ENCODE measurements at places on chromosomes 13 and 19.

DNA sequence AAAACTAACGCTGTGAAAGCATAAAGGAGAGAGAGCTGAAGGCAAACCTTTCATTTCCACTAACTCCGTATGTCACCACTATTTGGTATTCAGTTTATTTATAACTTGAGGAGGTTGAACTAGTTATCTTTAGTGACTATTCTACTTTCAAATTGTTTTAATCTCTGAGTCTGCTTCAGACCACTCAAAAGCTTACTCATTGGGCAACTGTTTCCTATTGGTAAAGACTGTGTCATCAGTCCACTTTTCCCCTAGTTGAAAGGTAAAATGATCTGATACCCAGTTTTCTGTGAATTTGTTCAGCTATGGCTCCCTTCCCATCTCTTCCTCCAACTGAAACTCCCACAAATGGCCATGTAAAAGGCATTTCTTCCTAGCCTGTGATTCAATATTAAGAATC is 39.1 kb downstream of the TEX26 start:
- DNase-seq: no peak

GRCh38 chr13:67827992-67828391 is 597.9 kb upstream of the PCDH9 start:
- no peak for DNase-seq

DNA sequence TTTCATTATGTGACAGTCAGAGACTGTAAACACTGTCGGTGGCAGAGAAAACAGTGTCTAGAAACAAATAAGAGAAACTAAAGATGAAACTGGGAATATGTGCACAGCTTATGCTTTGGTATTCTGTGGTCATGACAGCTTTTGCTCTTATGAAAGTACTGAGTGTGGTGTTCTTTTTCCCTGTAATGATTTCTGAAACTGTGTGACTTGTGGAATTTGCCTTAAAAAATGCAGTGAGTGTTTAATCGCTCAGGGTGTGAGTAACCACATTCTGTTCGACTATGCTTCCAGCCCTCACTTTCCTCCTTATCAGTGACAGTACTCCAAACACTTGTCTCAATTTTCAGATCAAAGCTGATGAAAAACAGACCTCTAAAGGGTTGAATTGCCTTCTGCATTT is 66.9 kb upstream of the DIAPH3 start:
- no peak for DNase-seq

DNA sequence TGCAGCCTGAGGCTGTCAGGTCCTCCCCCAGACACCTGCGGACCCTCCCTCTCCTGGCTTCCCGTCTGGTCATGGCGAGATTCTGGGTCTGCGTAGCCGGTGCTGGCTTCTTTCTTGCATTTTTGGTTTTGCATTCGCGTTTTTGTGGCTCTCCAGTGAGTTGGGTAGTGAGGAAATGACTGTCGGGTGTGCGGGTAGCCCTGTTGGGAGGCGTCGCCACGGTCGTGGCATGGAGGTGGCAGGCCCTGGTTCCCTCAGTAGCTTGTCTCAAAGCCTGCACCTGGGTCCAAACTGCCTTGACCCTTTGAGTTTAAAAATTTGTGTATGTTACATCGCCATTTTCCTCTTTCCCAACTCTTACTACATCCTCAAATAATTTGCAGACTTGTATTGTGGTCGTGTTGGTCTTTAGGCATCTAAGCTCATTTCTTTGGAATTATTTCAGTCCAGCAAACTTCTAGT is 344 bp downstream of the NHLRC3 start:
- no peak for DNase-seq

- no peak for DNase-seq
Measured at GRCh38 chr13:99548448-99548847, 47.2 kb downstream of the TM9SF2 start.

DNA sequence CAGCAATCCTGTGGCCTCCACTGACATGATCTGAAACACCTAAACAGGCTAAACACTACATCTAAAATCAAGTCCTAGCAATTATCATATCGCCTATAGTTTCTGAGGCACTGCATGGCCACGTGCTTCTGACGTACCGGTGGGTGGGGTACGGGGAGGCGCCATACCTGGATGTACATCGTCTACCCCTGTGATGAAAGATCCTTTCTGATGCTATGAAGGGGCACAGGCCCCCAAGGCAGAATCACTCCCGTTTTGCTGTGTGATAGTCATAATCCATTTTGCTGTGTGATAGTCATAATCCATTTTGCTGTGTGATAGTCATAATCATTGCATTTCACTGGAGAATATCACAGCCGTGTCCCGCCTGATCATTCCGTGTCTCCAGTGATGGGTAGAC is 118.7 kb upstream of the SOX1 start:
- no peak for DNase-seq

GRCh38 chr19:18793144-18794028 is 2.3 kb upstream of the COMP start:
- DNase-seq: no peak

GRCh38 chr13:73422973-73423372 is 364.2 kb downstream of the KLF5 start:
- no peak for DNase-seq

DNA sequence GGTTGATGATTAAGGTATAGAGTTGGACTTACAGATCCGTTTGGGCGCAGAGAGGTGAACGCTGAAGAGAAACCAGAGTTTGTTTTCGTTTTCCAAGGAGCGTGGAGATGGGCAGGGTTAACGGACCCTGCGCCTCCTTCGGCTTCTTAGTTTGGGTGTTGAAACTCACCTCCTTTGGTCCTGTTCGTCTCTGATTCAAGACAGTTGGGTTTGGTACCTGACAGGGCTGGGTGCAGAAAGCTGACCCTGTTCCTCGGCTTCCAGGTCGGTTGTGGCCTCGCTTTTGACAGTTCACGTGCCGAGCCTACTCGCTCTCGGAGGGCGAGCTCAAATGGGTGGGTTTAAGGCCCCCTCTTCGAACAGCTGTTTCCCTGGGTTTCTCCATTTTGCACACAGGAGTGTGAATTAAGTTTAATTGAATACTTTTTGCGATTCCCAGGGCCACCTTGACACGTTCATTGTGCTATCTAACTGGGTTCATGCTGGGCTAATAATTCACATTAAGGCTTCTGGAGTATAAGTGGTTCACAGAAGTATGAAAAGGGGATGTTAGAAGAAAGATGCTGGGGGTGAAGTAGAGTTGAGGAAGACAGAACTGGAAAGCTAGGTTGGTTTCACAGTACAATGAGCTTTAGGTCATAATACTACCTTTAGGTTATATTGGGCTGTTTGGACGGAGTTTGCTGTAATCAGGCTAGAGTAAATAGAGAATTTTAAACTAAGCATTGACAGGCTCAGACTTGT is 638 bp downstream of the USPL1 start:
- no peak for DNase-seq

Measured in fibroblast of the conjunctiva (primary cell).